ENCODE measurements at places on chromosomes 5 and 9. TPM values are rescaled to one million over a fixed set of nuclear protein-coding genes. Genes with fewer than 3 reads are reported as not detected.

The PLPPR1 gene
- not detected for total RNA-seq

The MEF2C gene
- total RNA-seq, result 38.6 TPM

The PCDHB5 gene
- total RNA-seq, result 0.45 TPM

The FOXD4L4 gene
- total RNA-seq, result 0.09 TPM

The CTXN3 gene
- not detected for total RNA-seq

GRCh38 chr9:14935964-14936363, 25.7 kb upstream of the FREM1 start:
- DNase-seq, result no peak

GRCh38 chr5:142346706-142347105, 21.9 kb upstream of the SPRY4 start:
- DNase-seq, result no peak

DNA sequence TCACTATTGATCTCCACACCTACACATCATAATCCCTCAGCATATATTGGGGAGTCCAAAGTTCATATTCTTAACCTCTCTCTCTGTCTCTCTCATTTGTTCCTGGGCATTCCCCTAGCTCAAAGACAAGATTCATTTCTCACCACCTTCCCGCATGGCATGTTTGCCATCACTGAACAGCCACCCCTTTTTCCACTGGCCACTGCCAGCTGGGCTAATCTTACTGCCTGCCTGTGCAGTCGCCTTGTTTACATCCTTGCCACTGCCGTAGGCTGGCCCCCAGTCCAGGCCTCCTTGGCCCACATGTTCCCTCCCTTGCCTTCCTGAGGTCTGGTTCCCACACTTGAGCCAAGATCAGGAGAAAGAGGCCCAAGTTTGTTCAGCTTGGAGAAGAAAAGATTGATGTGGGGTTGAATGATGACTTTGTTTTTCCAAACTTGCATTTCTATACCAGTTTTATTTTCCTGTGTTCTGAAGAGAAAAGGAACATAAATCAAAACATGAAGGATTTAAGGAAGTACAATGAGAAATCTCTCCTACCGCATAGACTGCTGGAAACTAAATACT, 80.2 kb downstream of the PLAC8L1 start:
- no peak for DNase-seq

- DNase-seq, result peak; percentile 100
Observed at GRCh38 chr9:100428871-100429654, 2.1 kb downstream of the MSANTD3 start.

GRCh38 chr5:41763081-41763480, 107.1 kb downstream of the OXCT1 start:
- peak; percentile 75 for DNase-seq

- DNase-seq, result no peak
Observed at GRCh38 chr5:52743012-52743411, 44.7 kb upstream of the ITGA1 start.

- peak; percentile 62 for DNase-seq
Observed at GRCh38 chr9:83538172-83538889, at the start of gene FRMD3. FRMD3 (minus strand) TSS chr9:83538401; CDS start chr9:83538231, 170 bp downstream.

GRCh38 chr5:174599992-174600391, 124.4 kb upstream of the MSX2 start:
- no peak for DNase-seq
